Occipital lobe (tissue), 3 donors: ENCODE measurements at places on chromosomes 16 and 17.

DNA sequence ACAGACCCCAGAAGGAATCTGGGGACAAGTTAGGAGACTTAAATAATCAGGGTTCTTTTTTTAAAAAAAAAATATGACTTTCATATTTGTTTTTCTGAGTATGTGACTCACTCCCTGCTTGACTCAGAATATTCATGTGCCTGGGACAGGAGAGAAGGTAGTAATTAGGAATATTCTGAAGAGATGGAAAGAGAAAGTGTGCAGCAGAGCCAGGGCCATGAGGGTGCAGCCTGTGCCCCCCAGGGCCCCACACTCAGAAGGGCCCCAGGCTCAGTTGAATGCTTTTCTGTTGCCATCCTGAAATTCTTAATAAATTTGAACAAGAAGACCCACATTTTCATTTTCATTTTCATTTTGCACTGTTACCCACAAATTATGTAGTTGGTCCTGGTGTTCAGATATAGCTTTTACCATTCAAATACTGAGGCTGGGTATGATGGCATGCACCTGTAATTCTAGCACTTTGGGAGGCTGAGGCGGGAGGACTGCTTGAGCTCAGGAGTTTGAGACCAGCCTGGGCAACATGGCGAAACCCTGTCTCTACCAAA, 11.5 kb upstream of the LONP2 start:
- DNase-seq, result no peak

- no peak for DNase-seq
These were observed 2.6 kb downstream of the TBL3 start for GRCh38 chr16:1974157-1975070.

GRCh38 chr16:12392585-12393091, 411.0 kb downstream of the CPPED1 start:
- no peak for DNase-seq

GRCh38 chr17:65305116-65305515, 167.9 kb downstream of the RGS9 start:
- no peak for DNase-seq

DNA sequence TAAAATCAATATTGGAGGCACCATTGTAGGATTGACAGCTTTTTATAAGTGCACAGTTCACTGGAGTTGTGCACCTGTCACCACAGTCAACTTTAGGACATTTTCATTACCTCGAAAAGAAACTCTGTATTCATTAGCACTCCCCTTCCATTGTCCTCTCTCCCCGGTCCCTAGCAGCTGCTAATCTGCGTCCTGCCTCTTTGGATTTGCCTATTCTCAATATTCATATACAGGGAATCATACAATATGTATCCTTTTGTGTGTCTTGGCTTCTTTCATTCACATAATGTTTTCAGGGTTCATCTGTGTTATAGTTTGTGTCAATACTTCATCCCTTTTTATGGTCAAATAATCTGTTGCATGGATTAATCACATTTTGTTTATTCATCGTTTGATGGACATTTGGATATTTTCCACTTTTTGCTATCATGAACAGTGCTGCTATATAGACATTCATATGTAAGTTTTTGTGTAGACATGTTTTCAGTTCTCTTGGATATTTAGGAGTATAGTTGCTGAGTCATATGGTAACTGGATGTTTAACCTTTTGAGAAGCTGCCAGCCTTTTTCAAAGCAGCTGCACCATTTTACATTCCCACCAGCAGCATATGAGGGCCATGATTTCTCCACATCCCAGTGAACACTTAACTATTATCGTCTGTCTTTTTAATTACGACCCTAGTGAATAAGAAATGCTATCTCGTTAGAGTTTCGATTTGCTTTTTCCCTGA, 9.8 kb downstream of the DNAJA3 start:
- DNase-seq, result no peak

- DNase-seq, result no peak
These were observed 170.2 kb downstream of the HS3ST3B1 start for GRCh38 chr17:14471052-14471451.

GRCh38 chr16:20871941-20872815, 28.0 kb downstream of the DCUN1D3 start:
- no peak for DNase-seq

DNA sequence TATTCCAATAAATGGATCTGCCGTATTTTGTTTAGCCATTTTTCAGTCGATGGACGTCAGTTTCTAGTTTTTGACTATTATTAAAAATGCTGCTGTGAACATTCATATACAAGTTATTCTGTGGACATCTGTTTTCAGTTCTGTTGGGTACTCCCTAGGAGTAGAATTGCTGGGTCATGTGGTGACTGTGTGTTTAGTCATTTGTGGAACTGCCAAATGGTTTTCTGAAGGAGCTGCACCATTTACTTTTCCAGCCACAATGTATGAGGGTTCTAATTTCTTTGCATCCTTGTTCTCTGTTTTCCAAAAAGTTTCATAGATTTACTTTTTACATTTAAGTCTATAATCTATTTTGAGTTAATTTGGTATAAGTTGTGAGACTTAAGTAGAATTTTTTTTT, 29.5 kb downstream of the CYLD start:
- DNase-seq, result no peak

GRCh38 chr17:72862276-72862999, 230.1 kb downstream of the SLC39A11 start:
- no peak for DNase-seq

- DNase-seq, result no peak
These were observed 2.9 kb upstream of the CCDC102A start for GRCh38 chr16:57539072-57539796.

DNA sequence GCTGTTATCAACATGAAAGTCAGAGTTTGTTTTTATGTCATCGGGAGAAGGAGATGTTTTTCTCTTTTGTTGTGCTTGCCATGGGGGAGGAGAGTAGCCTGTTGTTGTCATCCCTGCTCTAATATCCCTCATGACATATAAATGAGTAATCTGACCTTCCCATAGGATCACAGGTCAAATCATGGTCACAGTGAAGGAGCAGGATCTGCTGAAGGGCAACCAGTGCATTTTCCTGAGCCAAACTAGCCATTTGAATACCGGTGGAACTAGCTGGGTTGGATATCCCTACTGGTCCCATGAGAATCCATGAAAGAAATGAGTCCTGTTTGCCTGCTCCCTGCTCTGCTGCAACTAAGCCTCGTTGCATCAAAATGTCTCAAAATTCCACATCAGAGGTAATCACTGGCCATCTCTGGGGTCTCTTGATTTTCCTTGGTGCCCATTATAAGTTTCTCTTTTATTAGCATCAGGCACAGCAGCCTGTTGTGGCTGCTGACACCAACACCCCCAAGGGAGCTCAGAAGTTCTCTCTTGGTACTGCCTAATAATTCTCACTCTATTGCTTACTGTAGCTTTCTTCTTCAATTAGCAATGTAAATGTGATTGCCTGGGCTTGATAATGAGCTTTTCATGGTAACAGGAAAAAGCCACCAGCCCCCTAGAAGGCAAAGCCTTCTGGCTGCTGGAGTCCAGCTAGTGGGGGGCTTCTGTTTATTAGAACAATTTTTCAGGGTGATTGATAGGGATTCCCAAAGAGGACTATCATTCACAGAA, 211.4 kb upstream of the ERCC4 start:
- DNase-seq, result no peak

GRCh38 chr16:61435346-61435745, 600.9 kb downstream of the CDH8 start:
- DNase-seq, result no peak

- no peak for DNase-seq
These were observed 256.2 kb downstream of the FOXL1 start for GRCh38 chr16:86834451-86835035.

DNA sequence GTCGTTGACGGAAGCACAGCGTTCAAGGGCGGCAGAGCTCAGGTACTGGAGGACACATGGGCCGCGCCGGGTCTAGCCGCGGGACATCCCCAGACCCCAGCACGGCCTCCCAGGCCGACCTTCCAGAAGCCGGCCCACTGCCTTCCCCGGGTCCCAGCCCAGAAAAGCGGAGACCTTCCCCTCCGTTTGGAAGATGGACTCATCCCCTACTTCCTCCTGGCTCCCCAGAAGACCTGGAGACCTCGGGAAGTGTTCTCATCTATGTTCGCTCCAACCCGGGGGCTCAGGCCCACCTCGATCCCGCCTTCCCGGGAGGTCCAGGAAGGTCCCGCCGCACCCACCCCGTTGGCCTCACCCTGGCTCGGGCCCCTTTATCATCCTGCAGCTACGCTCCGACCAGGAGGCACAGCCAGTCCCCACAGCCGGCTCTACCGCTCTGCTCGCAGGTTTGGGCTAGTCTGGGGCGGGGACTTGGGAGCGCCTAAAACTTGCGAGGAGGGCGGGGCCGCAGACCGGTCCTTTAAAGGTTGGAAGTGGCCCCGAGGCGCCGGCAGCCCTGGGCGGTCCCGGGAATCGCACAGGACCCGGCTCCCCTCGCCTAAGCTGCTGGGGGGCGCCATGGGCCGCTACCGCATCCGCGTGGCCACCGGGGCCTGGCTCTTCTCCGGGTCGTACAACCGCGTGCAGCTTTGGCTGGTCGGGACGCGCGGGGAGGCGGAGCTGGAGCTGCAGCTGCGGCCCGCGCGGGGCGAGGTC, at the start of gene ALOX12:
TSS of gene ALOX12 (plus strand) at position 550 of the 756 bp plus-strand sequence. CDS start at position 619, 69 bp downstream.
- DNase-seq, result no peak

DNA sequence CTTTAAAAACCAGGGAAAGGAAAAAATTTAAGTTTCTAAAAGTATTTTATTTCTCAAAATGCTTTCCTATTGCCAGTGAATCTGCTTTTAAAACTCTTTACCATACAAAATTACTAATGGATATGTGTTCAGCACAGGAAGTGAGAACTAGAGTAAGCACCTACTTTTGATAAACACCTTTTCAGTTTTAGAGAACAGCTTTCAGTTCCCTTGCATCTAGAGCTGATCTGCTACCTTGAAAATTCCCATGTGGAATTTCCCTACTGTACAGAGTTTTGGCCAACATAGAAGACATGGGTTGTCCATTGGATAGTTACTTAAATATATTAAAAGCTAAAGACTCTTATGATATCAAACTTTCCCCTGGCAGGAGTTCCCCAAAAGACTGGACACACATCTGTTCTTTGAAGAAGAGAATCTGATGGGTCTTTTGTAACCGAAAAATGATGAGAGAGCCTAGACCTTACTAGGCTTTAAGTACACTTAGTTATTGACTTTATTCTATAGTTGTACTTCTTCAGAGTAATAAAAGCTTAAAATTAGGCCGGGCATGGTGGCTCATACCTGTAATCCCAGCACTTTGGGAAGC, 112.1 kb upstream of the CNTNAP4 start:
- DNase-seq, result no peak

DNA sequence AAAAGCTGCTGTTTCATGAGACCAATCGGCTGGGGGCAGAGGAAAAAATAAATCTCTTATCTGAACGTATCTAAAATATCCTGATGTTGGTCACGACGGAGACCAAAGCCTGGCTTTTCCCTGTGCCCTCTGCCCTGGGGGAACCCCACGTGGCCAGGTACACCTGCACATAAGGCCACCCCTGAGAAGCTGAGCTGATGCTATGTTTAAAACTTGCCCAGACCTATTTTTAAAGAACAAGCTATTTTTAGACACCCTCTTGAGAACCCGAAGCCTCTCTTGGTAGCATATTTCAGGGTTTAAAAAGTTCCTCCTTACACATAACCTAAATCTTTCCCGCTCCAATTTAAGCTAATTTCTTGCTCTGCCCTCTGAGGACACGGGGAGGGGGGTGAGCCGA, 210.4 kb downstream of the GSG1L start:
- no peak for DNase-seq

DNA sequence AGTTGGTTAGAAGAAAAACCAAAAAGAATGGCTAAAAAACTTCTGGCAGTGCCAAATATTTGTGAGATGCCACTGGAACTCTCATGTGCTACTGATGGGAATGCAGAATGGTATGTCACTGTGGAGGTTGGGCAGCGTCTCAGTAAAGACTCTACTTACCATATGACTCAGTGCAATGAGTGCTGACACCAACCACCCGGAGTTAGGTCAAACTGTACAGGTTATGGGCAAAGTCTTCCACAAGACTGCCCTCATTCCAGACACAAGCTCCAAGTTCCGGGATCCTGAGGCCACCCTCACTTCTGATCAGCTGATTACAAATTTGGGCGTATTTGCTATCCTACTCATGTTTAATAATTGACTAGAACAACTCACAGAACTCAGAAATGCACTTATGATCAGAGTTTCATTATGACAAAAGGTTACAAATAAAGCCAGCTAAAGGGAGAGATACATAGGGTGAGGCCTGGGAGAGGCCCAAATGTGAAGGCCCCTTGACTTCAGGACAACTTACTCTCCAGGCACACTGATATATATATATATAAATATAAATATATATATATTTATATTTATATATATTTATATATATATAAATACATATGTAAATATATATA, 114.9 kb downstream of the TRIM37 start:
- no peak for DNase-seq
